Glomerular endothelial cell (primary cell): ENCODE measurements at places on chromosomes 11 and 22.

DNA sequence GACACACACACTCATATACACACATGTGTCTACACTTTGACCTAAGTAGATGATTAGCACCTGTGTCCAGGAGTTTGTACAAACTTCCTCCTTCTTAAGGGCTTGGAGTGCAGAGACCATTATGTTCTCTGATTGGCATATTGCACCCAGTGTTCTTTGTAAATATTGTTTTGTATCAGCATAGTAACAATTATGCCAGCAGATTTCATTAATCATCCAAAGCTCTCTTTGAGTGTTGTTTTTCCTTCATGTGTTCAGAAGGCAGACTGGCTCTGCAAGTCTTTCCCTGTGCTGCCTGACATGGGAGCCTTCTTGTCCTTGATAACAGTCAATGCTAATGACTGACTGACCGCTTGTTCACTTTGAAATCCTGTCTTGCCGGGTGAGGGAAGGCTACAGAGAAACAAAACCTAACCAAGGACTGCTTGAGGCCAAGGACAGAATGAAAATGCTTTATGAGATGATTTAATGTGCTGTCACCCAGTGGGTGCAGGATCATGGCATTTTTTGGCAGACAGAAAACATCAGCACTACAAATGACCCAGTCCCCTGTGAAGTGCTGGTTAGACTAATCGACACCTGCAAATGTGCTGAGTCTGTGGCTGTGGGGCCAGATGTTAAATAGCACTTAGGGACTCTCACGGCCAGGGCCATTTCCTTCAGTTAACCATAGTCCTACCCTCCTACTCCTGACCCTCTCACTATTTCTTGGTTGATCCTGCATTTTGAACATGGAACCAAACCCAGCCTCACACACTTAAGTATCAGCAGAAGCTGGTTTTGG is 6.6 kb upstream of the BARX2 start:
- DNase-seq: no peak

DNA sequence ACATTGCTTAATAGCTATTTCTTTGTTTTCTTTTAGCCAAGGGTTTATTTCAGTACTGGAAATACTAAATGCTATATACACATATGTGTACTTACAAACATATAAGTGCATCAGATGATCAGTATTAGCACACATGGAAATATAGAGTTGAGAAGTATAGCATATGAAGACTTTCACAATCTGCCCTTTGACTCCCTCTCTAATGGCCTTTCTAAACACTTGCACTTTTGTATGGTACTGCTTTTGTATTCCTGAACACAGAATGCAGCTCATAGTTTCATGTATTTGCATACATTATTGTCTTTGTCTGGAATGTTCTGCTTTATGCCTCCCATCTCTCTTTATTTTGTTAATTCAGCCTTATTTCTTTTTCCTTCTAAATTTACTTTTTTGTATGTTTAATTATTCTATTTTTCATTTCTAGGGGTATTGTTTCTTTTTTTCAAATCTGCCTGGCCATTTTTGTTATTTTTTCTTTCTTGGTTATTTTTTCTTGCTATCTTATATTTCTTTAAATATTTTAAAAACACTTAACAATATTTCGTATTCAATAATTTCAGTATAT is 28.8 kb downstream of the ACER3 start:
- no peak for DNase-seq

DNA sequence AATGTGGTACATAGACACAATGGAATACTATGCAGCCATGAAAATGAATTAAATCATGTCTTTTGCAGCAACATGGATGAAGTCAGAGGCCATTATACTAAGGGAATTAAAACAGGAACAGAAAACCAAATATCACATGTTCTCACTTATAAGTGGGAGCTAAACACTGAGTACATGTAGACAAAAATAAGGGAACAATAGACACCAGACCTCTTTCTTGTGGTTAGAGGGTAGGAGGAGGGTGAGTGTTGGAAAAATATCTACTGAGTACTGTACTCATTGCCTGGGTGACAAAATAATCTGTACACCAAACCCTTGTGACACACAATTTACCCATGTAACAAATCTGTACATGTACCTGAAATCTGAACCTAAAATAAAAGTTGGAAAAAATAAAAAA is 59.1 kb upstream of the ANO5 start:
- no peak for DNase-seq

- DNase-seq: no peak
Measured at GRCh38 chr11:58998480-58999290, 59.4 kb downstream of the GLYATL1 start.

DNA sequence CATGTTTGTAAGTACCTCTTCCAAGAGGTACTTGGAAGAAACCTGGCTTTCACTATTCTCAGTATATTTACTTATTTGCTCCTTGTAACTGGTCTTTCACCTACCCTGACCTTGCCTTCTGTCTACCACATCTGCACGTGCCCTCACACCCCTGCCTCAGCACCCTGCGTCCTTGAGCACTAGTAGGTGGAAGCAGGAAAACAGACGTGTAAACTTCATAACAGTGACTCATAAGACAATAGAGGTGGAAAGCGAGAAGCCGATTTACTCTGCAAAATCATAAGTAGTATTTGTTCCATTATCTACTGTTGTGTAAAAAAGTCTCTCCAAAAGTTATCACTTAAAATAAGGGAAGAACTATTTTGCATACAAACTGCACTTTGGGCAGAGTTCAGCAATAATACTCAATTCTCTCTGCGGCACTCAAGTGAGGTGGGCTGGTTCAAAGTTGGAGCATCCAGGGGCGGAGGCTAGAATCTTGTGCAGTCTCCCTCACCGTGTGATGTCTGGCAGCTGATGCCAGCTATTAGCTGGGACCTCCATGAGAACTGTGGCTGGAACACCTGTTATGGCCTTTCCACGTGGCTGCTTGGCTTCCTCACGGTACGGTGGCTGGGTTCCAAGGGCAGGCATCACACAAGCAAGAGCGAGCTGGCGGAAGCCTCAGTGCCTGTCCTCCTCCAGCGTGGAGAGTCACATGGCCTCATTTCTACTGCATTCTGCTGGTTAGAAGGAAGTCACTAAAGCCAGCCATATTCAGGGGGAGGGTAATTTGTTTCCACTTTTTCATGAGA is 30.4 kb downstream of the PACS1 start:
- DNase-seq: no peak

- no peak for DNase-seq
Measured at GRCh38 chr11:47212938-47213337, 1.8 kb upstream of the DDB2 start.

- no peak for DNase-seq
Measured at GRCh38 chr11:13010749-13011465, 1.8 kb downstream of the RASSF10 start.

GRCh38 chr11:2929531-2929949 is 320 bp upstream of the PHLDA2 start:
- no peak for DNase-seq

- DNase-seq: no peak
Measured at GRCh38 chr22:23125512-23126103, 16.2 kb downstream of the RSPH14 start.

DNA sequence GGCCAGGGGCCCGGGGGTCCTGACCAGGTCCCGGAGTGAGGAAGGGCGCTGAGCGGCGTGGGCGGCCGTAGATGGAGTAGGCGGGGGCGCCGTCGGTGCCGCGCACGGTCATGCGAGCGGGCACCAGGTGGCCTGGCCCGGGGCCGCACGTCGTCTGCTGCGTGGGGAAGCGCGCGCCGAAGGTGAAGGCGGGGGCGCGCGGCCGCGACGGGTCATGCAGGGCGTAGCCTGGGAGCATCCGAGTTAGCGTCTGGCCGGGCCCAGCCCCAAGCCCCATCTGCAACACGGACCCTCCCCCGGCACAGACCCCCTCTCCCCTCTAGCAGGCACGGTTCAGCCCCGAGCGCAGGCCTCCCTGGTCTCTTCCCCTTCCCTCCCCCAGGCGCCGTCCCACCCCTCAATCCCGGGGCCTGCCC is 1.7 kb upstream of the TYMP start:
- no peak for DNase-seq

DNA sequence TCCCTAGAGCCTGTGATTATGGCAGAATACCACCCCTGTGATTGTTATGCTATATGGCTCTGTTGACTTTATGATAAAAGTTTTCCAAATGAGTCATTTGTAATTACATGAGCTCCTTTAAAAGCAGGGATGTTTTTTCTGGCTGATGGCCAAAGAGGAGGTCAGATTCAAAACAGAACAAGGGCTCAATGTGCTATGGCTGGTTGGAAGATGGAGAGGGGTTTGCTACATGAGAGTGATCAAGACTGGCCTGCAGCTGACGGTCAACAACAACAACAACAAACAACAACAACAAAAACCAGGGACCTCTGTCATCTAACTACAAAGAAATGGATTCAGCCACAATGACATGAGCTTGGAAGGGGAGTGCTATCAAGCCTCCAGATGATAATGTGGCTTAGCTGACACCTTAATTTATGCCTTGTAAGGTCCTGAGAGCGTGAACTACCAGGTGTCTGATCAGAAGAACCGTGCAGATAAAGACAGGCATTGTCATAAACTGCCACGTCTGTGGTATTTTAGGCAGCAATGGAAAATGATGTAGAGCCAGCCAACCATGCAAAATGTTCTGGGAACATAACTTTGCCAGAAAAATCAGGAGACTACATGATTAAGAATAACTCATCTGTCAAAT is 47.2 kb downstream of the PIWIL3 start:
- peak; percentile 94 for DNase-seq

GRCh38 chr11:66418168-66418985 is 2.5 kb upstream of the NPAS4 start:
- no peak for DNase-seq

- no peak for DNase-seq
Measured at GRCh38 chr11:77821349-77821851, 456 bp downstream of the AAMDC start.

- no peak for DNase-seq
Measured at GRCh38 chr11:11973866-11974265, 34.6 kb downstream of the DKK3 start.

GRCh38 chr22:21045585-21046294 is at the start of gene LRRC74B:
LRRC74B (plus strand) TSS chr22:21045946; CDS start chr22:21045987, 41 bp downstream.
- DNase-seq: peak; percentile 20

GRCh38 chr11:22244986-22245592 is 52.2 kb downstream of the ANO5 start:
- no peak for DNase-seq

DNA sequence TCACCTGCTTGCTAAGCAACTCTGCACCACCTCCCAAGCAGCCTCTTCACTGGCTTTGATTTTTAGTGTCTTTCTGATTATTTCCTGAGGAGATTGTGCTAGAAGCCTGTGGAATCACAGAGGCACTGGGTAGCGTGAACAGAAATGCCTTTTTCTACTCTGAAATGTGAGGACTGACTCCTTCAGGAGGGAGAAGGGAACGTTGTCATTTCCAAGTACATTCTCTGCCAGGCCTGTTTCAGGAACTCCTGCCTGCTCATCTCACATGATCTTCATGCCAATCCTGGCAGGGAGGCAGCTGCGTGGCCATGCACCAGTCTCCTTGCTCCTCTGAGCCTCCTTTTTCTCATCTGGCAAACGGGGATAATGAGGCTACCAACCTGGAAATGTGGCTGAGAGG is 49.8 kb upstream of the PRDM11 start:
- no peak for DNase-seq

DNA sequence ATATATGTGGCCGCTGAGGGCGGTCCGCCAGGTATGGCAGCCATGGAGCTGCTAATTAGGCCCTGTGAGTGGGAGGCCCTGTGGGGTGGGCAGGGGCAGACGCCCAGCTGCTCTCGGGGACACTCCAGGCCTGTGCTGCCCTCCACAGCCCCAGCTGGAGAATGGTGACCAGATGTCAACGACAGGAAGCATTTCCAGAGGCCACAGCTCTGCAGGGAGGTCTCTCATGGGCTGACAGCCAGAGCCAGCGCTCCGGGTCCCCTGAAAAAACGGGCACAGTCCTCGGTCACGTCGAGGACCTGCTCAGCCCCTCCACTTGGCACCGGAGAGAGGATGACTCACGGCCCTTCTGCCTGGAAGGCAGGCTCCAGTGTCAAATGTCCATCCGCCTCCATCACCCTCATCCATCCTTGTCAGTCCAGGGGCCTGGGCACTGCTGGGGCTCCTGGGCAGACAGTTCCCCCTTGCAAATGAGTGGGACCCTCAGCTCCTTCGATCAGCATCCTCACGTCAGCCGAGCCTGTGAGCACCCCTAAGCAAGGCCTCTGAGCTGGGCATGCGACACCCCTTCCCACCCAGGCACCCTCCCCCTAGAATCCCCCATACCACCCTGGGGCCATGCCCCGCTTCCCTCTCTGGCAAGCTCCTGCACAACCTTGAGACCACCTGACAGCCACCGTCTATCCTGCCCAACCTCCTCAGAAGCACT is 1.9 kb downstream of the BID start:
- DNase-seq: no peak

DNA sequence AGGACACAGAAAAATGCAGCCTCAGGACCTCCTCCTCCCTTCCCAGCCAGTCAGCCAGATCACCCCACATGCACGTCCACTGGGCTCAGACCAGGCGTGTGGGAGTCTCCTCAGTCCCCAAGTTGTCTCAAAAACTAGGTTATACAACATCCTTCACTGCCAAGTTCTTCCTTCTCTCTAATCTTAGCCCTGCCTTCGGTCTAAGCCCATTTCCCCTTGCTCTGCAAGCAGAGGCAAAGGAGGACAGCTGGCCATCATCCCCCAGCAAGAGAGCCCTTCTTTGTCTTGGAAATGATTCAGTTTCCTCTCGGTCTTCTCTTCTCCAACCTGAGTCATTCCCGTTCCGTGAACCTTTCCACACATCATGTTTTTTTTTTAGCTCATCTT is 14.0 kb upstream of the NRGN start:
- DNase-seq: no peak

DNA sequence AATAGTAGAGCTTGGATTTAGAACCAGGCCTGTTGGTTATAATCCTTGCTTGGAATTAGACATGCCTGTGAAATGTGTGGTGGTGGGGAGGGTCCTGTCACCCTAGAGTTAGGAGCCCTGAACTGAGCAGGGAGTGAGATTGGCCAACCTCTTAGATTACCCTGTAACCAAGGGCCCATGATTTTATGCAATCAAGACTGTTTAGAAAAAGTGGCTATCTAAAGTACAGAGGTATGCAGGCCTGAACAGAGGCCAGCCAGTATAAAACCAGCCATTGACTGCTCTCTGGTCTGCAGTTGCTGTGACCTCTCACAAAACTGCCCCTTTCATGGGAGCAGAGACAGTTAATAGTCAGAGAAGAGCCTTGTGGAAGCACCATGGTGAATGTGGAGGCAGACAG is 36.2 kb downstream of the SERPINH1 start:
- no peak for DNase-seq

GRCh38 chr11:78220218-78221157 is 31.8 kb downstream of the USP35 start:
- no peak for DNase-seq

GRCh38 chr22:50696251-50696798 is 23.7 kb downstream of the SHANK3 start:
- no peak for DNase-seq

DNA sequence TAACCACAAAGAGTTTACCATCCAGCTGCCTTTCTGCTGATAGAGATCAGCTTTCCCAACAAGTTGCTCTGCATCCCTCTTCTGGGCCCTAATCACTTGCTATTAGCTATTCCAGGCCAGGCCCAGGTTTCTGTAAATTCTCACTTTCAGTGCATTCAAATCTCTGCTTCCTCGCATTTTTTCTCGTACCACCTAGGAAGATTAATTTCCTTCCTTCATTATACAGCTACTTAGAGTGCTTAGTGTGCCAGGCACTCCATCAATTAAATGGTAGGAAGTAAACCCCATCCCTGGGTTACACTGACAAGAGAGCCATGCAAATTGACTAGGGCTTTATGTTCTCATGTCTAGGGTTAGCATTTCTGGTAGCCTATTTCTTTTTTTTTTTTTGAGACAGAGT is 9.7 kb downstream of the SIAE start:
- no peak for DNase-seq
